Right lobe of liver (tissue), 6 donors: ENCODE measurements at places on chromosomes 3 and 15.

GRCh38 chr3:169344465-169344864 lies 319.0 kb downstream of the MECOM start:
- DNase-seq: no peak

GRCh38 chr15:99435113-99435695 lies 130.6 kb upstream of the MEF2A start:
- peak; percentile 37 for DNase-seq

DNA sequence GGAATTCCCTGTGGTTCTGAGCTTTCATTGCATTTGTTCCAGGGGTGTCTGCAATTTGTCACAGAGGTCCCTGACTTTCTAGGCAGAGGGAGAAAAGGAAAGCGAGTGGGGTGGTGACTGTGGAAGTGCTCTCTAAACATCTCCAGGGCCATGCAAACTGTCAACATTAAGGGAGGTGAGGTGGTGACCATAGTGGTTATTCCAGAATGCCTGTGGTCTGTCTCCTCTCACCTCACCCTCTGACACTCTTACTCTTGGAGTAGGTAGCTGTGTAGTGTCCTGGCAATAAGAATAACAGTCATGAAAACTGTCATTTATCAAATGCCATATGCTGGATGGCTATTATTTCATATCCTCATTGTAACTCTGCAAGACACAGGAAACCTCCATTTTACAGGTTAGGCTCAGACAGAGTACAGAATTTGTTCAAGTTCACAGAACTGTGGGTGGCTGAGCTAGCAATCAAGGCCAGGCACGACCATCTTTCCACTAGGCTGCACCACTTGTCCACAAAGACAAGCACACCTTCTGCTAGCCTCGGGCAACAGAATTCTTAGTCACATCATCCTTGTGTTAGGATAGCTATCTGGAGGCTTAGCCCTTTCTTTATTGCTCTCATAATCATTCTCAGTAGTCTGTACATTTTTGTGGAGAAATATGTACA lies 179.4 kb downstream of the CD47 start:
- no peak for DNase-seq

DNA sequence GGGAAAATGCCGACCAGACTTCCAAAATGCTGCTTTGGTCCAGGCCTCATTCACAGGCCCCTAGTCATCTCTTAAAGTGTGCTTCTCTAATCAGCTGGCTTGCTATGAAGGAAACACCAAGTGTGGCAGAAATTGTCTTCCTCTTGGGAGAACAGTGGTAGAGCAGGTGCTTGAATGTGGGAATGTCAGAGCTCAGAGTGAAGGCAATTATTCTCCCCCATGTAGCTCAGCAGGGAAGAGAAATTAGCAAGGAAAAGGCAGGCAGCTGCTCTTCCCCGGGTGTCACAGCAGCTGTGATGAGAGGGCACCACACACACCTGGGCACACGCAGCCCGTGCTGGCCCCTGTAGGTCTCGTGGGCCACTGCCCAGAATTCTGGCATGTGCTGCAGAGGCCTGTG lies 358.5 kb downstream of the WDR72 start:
- DNase-seq: no peak

DNA sequence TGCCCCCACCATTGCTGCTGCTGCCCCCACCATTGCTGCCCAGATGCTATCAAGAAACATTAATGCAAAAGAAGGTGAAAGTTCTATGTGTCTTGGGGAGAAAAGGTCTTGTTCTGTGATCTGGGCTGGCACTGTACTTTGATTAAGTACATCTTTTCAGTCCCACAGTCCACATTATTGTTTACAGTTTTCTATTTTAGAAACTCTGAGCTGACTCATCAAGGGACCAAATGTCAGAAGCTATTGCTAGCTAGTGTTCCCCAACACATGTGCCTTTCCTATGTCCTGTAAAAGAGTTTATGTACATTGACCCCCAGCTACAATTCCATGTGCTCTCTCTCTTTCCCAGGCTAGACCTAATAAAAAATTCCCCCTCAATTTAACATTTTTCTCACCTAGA lies 264.7 kb upstream of the NECTIN3 start:
- DNase-seq: no peak

DNA sequence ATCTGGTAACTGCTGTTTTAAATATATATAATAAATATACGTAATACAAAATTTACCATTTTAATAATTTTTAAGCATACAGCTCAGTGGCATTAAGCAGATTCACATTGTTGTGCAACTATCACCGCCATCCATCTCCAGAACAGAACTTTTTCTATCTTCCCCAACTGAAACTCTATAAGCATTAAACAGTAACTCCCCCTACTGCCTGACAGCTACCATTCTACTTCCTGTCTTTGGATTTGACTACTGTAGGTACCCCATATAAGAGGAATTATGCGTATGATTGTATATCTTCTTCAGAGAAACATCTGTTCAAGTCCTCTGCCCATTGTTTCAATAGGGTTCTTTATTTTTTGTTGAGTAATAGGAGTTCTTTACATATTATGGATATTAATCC lies 36.8 kb downstream of the EID1 start:
- DNase-seq: no peak

- no peak for DNase-seq
Observed at GRCh38 chr3:189820365-189820720, 189.2 kb downstream of the TP63 start.

GRCh38 chr3:75737831-75738493 lies 47.4 kb downstream of the ZNF717 start:
- no peak for DNase-seq
